ENCODE measurements at places on chromosomes 6 and 20. TPM values are rescaled to one million over a fixed set of nuclear protein-coding genes. Genes with fewer than 3 reads are reported as not detected.

- no peaks in the 10 kb centered on the region for H3K36me3 ChIP-seq
- H3K4me1 ChIP-seq, result peaks cover 12% of the 10 kb centered on the region
- no peak for DNase-seq
Observed at GRCh38 chr6:44041461-44042260, 85.6 kb downstream of the MRPL14 start.

DNA sequence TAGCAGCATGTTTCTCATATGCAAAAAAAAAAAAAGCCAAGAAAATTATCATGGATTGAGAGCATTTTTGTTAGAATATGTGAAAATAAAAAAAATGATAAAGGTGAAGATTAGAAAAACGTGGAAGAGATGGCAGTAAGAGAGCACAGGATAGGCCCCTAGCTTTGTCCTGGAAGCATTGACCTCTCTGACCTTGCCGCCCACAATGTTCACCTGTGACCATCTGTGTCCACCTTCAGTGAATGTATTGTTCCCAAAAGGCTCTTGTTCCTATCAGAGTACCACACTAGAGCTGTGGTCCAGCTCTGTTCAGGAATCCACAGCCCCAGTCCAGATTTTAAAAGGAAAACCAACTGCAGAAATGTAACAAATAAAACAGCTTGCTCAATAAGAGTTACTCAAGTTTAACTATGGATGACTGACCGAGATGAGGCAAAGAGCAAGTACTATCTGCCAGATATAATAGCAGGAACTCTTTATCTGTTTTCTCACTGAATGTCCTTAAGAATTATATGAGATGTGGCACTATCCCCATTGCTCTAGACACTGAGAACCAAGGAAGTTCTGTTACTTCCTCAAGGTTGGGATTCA is 287.7 kb upstream of the STXBP5 start:
- H3K27me3 ChIP-seq, result peaks cover 3% of the 10 kb centered on the region
- no peak overlapping the region for H3K27ac ChIP-seq
- no peaks in the 10 kb centered on the region for H3K36me3 ChIP-seq
- no peak for DNase-seq

- no peak for DNase-seq
- H3K27me3 ChIP-seq, result no peaks in the 10 kb centered on the region
- H3K4me3 ChIP-seq, result no peak overlapping the region
- peaks cover 5% of the 10 kb centered on the region for H3K4me1 ChIP-seq
Observed at GRCh38 chr20:37807471-37808232, 95.3 kb upstream of the VSTM2L start.

GRCh38 chr20:43976547-43976946 is 61.9 kb downstream of the TOX2 start:
- H3K27me3 ChIP-seq, result peaks cover 49% of the 10 kb centered on the region
- no peak overlapping the region for H3K27ac ChIP-seq
- peaks cover 5% of the 10 kb centered on the region for H3K4me1 ChIP-seq
- H3K36me3 ChIP-seq, result no peaks in the 10 kb centered on the region
- no peak for DNase-seq
- no peak overlapping the region for H3K4me3 ChIP-seq

DNA sequence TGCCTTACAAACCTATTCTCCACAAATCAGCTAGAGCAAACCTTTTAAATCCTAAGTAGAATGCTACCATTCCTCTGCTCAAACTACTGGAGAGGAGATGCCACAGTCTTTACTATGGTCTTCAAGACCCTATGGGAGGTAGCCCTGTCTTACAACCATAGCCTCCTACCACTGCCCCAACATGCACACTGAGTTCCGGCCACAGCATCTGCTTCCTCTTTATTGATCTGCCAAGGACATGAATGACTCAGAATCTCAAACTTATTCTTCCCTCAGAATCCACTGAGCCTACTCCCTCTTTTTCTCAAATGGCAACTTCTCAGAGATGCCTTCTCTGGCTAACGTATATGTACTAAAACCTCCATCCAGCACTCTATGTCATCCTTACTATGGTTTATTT is 12.2 kb upstream of the ANKEF1 start:
- H3K36me3 ChIP-seq, result no peaks in the 10 kb centered on the region
- H3K4me1 ChIP-seq, result no peaks in the 10 kb centered on the region
- no peak overlapping the region for H3K27ac ChIP-seq
- H3K27me3 ChIP-seq, result peaks cover 43% of the 10 kb centered on the region
- no peak overlapping the region for H3K4me3 ChIP-seq
- no peak for DNase-seq

GRCh38 chr20:1664911-1665310 is 7.3 kb upstream of the SIRPG start:
- no peaks in the 10 kb centered on the region for H3K27me3 ChIP-seq
- DNase-seq, result peak; percentile 62
- peak overlapping the region; percentile 71 for H3K4me3 ChIP-seq

- no peak overlapping the region for H3K4me3 ChIP-seq
- peaks cover 3% of the 10 kb centered on the region for H3K27me3 ChIP-seq
- DNase-seq, result no peak
- no peak overlapping the region for H3K27ac ChIP-seq
- no peaks in the 10 kb centered on the region for H3K36me3 ChIP-seq
Observed at GRCh38 chr6:129102741-129103140, 219.8 kb downstream of the LAMA2 start.

DNA sequence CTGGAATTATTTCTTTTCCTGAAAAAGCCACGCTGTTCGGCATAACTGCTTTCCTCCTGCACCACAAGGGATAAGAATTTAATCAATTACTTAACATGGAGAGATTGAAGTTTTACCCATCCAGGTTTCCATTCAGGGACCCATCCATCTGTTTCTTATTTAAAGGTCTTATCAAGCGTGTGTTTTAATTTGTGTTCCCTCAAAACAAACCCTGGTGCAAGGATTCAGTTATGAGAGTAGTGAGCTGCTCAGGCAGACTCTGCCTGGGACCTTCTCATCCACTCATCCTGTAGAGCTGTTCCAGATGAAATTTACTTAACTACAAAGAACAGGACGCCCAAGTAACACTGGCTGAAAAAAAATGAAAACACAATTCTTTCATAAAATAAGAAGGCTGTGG is 97.8 kb downstream of the BANF2 start:
- H3K27ac ChIP-seq, result no peak overlapping the region
- no peaks in the 10 kb centered on the region for H3K36me3 ChIP-seq
- H3K4me1 ChIP-seq, result peaks cover 2% of the 10 kb centered on the region
- DNase-seq, result no peak

The DTD1 gene
- 18.7 TPM for total RNA-seq
